ENCODE measurements at places on chromosomes 3 and 15.

DNA sequence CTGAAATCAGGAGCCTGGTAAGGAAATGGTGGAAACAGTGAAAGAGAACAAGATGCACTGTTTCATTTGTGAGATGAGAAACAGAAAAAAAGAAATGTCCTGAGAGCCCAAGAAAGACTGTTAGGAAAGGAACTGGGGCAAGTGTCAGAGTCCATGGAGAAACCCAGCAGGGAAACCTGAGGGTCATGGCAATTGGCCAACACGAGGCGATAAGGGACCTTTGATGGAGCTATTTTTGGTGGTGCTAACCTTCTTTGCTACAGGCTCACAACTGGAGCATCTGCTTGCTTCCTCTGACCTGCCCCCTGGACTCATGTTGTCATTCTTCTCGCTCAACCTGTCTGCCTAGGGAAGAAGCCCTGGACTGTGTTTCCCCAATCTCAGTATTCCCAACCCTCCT lies 4.2 kb upstream of the TMEM41A start:
- DNase-seq = no peak

DNA sequence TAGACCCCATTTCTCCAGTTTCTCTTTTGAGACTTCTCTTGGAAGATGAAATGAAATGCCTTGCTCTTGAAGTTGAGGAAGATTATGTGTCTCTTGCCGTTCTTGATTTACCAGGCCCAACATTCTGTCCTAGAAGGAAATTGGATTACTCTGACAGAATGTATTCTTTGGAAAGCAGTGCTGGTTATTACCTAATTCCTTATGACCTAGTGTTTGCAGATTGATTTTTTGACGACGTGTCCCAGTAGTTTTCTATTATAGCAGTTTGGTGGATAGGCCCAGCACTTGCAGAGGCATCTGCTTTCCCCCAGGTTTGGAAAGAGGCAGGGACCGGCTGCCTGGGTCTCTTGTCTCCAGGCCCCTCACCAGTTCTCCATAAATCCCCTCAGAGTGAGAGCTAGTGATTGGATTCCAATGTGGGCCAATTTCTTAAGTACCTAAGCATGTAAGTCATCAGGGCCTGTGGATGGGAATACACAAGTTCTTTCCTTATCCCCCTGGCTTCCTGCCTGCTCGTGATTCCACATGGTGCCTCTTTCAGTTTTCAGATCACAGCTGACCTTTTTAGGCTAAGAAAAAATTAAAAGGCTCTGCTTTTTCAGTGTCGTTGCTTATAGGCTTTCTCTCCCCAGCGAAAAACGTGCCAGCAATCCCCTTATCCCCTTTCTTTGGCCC lies 50.2 kb downstream of the EPHB3 start:
- no peak for DNase-seq

DNA sequence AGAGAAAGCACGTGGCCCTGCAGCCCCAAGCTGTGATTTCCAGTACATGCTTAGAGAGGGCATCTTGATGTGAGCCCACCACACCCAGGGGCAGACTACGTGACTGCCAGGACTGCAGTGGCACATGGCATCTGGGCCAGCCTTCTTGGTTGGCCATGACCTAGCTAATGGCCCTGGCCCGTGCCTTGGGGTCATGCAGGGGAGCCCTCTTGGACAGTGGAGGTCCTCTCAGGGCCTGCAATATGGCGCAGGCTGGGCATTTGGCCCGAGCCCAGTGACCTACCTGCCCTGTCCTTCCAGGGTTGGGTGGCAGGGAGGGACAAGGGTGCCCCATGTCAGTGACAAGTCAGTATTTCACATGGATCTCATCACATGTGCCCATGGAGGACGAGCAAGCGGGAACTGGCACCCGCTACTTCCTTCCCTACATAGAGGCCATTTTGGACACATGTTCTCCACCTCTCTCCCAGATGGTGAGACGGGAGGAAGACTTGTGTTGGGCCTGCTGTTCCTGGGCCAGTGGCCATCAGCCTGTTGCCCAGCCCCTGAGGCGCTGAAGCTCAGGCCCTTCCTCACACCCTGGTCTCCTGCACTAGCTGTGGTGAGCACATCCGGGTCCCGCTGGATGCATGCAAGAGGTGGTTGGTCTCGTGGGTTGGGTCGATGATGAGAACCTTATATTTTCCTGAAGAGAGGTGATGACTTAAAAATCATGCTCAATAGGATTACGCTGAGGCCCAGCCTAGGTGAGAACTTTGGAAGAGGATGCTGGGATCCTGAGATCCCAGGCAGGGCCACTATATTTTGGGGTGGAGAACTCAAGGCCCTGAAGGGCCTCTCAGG lies 195.6 kb downstream of the UBE3A start:
- DNase-seq = no peak

DNA sequence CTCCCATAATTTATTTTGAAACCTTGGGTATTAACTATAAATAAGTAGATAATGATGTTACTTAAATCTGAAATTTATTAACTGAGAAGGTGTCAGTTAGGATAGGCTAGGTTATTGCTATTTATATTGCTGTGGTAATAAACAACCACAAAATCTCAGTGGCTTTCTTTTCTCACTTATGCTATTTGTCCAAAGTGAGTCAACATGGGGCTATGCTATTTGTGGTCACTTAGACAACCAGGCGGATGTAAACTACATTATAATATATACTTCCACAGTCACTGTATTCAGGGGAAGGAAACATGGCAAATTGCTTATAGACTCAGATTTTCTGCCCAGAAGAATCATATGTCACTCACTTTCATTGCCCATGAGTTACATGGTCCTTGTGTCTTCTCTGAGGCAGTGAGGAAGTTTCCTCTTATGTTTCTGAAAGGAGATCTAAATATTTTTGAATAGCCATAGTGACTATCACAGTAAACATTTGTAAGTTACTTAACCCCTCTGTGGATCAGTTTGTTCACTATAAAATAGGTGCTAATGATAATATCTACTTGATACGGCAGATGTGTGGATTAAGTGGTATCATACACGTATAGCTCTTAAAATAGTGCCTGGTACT lies 19.8 kb downstream of the HMG20A start:
- DNase-seq = no peak

DNA sequence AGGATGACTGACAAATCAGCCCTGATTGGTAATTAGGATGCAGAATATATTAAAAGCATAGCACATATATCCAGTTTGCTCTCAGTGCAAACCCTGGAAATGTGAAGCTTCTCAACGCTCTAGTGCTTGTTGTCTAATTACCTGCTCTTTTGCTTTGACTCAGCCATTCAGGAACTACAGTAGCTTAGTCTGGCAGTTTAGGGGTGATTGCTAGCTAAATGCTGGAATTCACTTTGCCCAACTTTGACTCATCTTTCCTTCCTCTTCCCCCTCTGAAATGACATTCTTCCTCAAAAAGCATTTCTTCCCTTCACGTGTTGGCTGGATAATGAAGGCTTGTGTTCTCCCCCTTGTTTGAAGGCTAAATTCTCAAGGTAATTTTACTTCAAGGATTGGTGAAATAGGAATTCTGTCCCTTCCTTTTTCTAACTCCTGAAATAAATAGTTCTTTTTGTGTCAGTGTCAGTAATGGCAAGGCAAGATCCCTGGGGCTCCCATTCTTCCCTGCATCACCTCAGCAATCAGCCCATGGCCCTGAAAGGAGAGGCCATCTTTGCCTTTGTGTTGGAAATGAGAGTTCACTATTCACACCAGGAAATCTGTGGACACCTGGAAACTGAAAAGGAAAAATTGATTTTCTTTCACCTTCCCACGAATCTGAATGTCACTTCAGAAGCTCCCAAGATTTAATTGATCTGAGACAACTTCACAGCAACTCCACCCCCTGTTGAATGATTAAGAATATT lies 103.6 kb downstream of the ECT2 start:
- peak; percentile 73 for DNase-seq

- no peak for DNase-seq
Observed at GRCh38 chr15:51335087-51335486, 3.3 kb downstream of the CYP19A1 start.

DNA sequence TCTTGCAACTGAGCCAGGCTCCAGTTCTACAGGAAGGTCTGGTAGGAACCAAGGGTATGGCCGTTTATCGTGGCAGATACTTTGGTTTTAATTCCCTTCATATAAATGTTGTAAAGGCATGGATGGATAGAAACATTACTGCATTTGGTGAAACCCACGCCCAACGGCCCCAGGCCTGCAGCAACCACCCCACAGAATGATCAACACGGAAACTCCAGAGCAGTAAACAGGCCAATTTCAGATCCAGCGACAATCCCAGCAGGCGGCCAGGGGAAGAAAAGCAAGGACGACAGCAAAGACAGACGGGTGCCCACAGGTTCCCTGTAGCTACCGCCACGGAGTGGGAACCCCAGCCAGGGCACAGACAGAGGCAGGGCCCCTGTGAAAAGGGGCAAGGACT lies 32.6 kb upstream of the PCSK6 start:
- no peak for DNase-seq

DNA sequence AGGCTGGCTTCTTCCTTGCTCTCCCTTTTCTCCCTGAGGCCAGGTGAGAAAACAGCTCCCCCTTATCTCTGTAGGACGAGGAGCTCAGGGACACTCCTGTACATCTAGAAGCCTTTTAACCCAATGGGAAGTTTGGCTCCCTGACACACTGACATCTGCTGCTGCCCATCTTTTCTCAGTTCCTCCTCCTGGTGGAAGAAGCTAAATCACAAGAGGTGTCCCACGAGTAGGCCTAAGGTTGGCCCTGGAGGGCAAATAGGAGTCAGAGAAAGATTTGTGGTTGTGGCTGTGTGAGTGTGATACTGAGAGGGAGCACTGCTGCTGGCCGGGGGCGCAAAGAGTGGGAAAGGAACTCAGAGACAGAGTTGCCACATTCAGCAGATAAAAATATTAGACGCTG lies 49.5 kb downstream of the ARHGAP31 start:
- DNase-seq = no peak

GRCh38 chr3:193896419-193896818 lies 239.5 kb upstream of the HES1 start:
- DNase-seq = no peak

- DNase-seq = no peak
Observed at GRCh38 chr15:73584699-73585420, 48.3 kb downstream of the NPTN start.

- DNase-seq = peak; percentile 39
Observed at GRCh38 chr15:90174140-90174875, 26.8 kb upstream of the SEMA4B start.
